AML-193 (cell line): ENCODE measurements at places on chromosomes 1 and 21.

- no peak for DNase-seq
Observed at GRCh38 chr21:17501107-17502006, 11.5 kb upstream of the CXADR start.

- DNase-seq = no peak
Observed at GRCh38 chr1:155126556-155127104, 1.0 kb upstream of the EFNA1 start.

GRCh38 chr1:21605964-21606705 lies 63.0 kb downstream of the RAP1GAP start:
- no peak for DNase-seq

DNA sequence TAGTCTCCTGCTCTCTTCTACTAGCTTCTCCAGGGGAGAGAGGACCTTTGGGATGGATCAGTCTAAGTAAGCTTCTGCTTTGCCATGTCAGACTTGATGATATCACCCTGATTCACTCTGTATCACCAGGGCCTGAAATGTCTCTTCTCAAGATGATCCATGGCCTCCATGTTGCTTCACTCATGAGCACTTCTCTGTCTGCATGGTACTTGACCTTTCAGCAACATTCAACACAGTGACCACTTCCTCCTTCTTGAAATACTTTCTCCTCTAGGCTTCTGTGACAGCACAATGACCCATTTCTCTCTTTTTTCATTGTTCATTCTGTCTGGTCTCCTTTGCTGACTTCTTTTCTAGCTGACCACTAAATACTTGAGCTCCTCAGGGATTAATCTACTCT lies 35.3 kb upstream of the NGF start:
- peak; percentile 8 for DNase-seq

- no peak for DNase-seq
Observed at GRCh38 chr1:178055779-178056471, 38.0 kb upstream of the RASAL2 start.

GRCh38 chr1:20165522-20165951 lies 20.4 kb upstream of the UBXN10 start:
- DNase-seq = peak; percentile 70
